T-helper 9 cell (primary cell): ENCODE measurements at places on chromosomes 13 and 19.

DNA sequence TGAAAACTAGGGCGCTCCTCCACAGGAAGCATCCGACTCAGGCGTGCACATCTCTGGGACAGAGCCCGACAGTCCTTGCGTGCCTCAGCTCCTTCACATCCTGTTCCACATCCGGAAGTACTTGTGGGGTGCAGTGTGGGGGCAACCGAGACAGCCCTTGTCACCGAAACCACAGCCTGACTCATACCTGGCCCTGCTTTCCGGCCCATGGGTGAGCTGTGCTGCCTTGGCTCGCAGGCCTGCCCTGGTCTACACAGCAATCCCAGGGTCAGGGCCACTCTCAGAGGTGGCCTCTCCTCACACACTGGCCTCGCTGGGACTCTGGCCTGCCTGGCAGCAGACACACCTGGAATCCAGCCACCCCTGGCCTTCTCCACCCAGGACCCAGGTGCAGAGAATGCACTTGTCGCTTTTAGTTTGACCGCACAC is 100.4 kb downstream of the STK24 start:
- peak; percentile 77 for DNase-seq

- no peak for DNase-seq
Measured at GRCh38 chr19:13133241-13133870, 15.3 kb downstream of the NACC1 start.

DNA sequence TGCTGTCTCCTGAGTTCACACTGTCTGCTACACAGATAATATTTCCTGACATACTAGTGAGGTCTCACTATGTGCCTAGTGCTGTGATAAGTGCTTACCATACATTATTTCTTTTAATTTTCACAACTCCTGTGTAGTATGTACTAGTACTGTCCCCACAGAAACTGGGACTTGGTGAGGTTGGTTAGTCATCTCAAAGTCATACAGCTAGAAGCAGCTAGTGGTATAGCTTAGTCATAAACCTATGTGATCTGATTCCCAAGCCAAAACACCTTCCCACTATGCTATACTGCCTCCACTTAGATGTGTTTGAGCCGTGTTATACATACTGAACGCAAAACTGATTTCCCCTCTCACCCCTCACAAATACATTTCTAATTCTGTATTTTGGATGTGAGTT is 10.5 kb downstream of the MTMR6 start:
- no peak for DNase-seq

- DNase-seq: peak; percentile 70
Measured at GRCh38 chr19:41352609-41353465, 885 bp downstream of the TGFB1 start.

DNA sequence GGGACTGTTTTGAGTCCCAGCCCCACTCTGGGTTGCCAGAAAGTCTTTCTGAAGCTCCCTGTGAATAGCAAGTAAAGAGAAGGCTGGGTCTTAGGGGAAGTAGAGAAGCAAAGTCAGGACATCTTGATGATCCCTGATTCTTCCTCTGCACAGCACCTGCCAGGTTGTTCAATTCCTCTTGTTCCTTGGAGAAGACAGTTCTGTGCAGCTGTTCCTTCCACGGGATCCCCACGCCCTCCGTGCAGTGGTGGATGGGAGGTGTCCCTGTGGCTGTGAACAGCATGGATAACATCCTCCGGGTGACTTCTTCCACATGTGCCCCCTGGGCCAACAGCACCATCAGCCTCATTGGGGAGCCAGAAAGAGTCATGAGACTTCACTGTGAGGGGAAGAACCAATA is 29.1 kb upstream of the IGLON5 start:
- DNase-seq: no peak

DNA sequence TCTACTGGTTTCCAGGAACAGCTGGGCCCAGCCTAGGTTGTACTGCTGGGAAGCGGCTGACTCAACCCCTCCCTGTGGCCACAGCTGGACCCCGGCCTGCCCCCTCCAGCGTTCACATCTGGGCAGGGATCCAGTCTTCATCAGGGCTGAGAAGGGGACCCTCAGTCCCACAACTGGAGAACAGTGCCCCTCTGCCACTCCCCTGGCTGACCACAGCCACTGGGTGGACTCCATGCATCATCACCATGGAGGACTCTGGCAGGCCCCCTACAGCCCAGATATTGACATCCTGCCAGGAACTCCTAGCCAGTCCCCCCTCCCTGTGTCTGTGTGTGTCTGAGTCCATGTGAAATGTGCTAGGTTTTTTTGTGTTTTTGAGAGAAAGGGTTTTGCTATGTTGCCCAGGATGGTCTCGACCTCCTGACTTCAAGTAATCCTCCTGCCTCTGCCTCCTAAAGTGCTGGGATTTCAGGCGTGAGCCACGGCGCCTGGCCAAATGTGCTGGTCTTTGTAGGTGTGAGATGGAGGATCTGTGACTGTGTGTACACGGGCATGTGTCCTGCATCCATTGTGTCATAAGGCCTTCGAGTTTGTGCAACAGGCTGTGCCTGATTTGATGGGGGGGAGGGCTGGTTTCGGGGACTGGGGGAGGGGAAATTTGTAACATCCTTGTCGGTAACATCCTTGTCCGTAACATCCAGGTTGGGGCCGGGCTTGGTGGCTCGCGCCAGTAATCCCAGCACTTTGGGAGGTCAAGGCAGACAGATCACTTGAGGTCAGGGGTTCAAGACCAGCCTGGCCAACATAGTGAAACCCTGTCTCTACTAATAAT is 4.0 kb upstream of the HOOK2 start:
- DNase-seq: no peak

GRCh38 chr13:60754211-60755090 is 357.4 kb downstream of the TDRD3 start:
- no peak for DNase-seq

DNA sequence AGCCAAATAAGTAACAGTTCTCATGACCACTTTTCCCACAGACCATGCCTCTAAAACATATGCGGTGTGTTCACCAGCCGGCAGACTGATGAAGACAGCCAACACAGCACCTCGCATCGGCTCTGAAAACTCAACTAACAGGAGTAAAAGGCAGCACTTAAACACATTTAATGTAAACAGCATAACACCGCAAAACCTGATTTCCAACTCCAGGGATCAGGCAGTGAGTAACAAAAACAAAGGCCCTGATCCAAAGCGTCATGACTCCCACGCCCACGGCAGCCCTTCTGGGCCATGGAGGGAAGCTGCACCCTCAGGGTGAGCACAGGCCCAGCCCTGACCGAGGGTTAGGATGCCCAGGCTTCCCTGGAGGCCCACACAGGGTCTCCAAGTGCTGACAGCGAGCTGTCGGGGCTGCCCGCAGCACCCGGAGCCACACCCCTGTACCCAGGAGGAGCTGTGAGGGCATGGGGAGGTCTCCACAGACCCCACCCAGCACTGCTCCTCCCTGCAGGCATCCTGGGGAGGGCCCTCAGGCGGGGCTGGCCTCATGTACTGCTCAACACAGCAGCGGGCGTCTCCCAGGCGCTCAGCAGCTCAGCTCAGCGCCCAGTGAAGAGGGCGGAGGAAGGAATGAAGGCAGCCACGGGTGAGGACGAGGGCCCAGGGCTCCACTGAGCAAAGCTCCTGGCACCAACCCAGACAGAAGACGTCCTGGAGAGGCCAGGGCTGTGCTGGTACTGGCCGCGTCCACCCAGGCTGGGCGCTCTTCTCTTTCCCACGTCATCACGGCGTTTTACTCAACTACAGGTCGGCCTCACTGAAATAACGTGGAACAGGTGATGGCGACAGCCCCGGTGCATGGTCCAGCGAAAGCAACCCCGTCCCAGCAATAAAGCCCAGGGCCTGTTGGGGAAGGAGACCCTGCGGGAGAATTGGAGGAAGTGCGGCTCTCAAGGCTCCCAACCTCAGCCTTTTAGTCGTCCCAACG is 53.7 kb downstream of the RASA3 start:
- DNase-seq: no peak

GRCh38 chr19:19342086-19343015 is 21.7 kb downstream of the MAU2 start:
- DNase-seq: no peak

- DNase-seq: no peak
Measured at GRCh38 chr13:93004919-93005318, 221.7 kb upstream of the GPC6 start.

- DNase-seq: no peak
Measured at GRCh38 chr19:55095260-55096060, 19.8 kb downstream of the EPS8L1 start.

- no peak for DNase-seq
Measured at GRCh38 chr19:1261538-1261797, 7.7 kb upstream of the CIRBP start.

- no peak for DNase-seq
Measured at GRCh38 chr13:33345842-33346241, 60.3 kb upstream of the STARD13 start.

DNA sequence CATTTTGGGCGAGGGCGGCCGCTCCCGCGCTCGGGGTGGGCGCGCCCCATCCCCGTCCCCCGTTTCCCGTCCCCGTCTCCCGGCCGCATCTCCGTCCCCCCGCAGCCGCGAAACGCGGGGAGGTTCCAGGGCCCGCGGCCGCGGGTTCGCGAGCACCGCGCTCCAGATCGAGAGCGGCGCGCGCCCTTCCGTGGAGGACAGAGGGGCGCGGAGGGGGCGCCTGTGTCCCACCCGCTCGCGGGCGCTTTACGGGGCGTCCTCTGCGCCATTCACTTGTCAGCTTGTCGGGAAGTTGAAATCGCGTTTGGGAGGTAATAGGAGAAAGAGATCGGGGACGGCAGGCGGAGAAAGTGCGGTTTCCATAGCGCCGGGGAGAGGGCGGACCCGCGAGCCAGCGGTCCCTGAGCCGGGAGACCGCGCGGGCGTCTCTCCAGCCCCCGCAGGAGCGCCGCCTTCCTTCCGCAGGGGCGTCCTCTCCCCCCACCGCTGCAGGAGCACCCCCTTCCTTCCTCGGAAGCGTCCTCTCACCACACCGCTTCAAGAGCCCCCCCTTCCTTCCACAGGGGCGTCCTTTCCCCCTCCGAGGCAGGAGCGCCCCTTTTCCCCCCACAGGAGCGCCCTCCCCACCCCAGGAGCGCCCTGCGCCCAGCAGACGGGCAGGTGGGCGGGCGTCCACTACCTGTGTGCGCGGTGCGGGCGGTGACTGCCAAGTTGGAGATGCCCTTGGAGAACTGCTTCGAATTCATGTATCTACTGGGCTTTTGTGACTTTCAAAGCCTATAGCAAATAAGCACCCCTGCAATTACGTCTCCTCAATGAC is 962 bp upstream of the IRS2 start:
- DNase-seq: peak; percentile 18

- DNase-seq: no peak
Measured at GRCh38 chr13:105346141-105346775, 1189.2 kb downstream of the EFNB2 start.

DNA sequence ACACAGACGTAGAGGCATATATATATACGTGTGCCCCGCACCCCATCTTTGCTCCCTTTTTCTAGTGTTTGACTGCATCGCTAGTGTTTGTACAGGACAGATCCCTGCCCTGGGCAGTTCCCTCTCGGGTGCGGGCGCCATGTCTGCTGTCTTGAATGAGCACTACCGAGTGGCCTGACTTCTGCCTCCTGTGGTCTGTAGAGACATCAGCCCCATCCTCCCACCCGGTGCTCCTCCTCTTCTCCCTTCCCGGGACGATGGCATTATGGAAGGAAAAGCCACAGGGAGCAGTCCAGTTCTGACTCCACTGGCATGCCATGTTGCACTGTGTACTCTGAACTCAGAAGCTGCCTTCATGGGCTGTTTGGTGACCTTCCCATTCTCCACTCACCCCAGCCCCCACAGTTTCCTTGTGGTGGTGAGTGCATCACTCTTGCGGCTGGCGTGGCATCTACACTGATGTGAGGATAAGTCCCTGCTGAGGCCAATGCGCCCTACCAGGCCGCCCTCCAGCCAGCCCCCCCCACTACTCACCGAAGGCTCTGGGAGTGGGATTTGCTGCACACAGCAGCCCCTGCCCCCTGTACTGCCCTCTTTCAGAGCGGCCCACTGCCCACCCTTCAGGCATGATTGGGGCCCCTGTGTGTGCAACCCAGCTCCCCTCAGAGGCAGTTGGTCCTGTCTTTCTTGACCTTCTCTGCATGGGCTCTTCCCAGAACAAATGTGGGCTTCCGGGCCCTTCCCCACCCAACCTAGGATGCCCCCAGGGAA is 25.2 kb downstream of the TDRD12 start:
- DNase-seq: no peak

DNA sequence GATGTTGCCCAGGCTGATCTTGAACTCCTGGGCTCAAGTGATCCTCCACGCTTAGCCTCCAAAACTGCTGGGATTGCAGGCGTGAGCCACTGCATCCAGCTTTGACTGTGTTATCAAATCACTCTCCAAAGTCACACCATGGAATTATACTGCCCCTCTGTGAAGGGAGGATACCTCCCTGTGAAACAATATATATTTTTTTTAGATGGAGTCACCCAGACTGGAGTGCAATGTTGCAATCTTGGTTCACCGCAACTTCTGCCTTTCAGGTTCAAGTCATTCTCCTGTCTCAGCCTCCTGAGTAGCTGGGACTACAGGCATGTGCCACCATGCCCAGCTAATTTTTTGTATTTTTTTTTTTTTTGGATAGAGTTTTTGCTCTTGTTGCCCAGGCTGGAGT is 7.7 kb downstream of the TYK2 start:
- no peak for DNase-seq

DNA sequence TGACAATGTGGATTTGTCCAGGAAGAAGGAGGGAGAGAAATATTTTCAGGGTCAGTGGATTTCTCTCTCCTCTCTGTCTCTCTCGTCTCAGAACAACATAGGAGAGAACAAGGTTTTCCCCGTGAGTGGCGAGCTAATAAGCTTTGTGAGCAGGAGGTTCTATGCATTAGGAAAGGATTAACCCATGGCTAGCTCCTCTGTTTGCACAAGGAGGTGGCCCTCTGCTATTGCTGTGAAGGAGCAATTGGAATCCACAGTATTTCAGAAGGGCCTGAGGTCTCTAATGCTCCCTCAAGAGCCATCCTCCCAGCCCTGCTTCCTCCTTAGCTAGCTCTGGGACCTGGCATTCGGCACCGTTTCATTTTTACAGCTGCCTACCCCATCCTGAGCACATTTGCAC is 288.9 kb upstream of the MAB21L1 start:
- DNase-seq: no peak

DNA sequence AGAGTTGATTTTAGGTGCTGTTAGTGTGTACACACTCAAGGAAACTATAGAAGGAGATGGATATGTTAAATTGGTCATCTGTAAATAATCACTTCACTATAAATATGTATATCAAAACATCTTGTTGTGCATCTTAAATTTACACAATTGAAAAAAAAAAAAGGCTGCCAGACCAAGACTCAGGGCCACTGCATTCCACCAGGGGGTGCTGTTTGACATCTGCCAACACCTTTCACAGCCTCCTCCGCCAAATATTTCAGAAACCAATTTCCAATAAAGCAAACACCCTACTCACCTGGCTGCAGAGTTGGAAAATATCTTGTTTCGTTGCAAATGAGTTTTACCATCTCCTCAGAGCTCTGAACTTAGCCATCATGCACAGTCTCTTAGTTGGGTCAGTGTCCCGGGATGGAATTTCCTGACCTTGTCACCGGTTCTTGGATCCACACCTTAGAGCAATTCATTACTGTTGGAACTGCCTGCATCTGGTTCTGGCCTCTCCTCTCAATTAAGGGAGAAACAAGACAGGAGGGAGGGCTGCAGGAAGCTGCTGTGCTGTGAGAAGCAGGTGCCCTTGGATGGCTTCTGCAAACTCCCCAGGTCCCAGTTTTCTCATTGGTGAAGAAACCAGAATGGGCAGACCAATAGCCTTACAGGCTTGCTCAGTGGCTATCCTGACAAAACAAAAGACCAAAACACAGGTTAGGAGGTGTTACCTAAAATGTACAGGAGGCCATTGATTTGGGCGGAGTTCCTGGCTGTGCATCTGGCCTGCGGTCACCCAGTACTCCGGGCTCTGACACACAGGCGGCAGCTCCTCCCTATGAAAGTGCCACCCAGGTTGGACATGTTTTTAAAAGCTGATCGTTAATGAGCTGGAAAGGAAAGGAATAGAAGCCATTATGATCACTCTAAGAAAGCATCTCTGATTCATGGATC is 746.6 kb downstream of the UQCRFS1 start:
- peak; percentile 25 for DNase-seq
